Lower leg skin (tissue), 4 donors: ENCODE measurements at places on chromosomes 5 and 9. TPM values are rescaled to one million over a fixed set of nuclear protein-coding genes. Genes with fewer than 3 reads are reported as not detected.

- no peak for DNase-seq
Measured at GRCh38 chr9:33029231-33029786, 4.2 kb downstream of the DNAJA1 start.

DNA sequence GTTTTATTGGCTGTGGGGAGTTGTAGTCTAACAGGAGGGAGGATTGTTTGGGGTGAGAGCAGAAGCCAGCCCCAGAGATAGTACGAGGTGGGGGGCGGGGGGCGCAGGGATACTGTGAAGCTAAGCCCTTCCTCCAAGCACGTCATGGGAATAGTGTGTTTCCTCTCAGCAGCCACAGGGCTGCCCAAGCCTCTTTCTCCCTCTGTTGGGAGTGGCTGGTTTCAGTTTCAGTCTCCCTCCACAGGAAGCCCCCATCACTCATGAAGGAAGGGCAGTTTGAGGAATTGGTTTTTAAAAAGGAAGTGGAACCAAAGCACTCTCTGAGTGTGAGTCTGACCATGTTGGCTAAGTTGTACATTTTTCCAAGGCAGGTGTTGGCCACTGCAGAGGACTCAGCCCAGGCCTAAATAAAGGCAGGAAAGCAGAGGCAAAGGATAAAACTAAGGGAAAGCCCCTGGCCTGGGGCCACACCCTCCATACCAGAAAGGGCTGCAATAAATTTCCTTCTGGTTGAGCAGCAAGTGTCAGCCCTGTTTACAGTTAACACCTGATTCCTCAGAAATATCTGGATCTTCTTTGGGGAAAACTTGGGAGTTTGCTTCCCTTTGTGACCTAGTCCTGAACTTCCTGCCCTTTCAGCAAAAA lies 3.2 kb downstream of the RAB24 start:
- peak; percentile 59 for DNase-seq

- DNase-seq, result no peak
Measured at GRCh38 chr5:118257066-118257465, 731.3 kb downstream of the DTWD2 start.

- DNase-seq, result no peak
Measured at GRCh38 chr5:53425687-53426511, 54.5 kb upstream of the FST start.

- no peak for DNase-seq
Measured at GRCh38 chr5:100576217-100576751, 41.1 kb downstream of the FAM174A start.

- no peak for DNase-seq
Measured at GRCh38 chr5:36365896-36366295, 64.2 kb upstream of the RANBP3L start.

DNA sequence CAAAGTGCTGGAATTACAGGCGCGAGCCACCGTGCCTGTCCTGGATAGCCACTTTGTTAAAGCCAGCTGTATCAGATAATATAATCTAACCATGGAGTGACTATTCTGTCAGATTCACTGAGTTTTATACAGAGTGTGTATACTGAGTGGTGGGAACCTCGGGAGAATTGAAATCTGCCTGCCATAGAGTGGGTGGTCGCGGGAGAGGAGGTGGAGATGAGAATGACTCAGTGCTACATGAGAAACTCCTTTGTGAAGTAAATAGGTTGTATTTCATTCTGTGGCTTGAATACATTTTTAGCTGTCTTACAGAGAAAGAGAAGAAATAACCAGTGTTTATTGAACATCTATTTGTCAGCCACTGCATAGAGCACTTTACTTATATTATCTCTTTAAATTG lies 26.4 kb downstream of the ATP6V0E1 start:
- peak; percentile 18 for DNase-seq

- no peak for DNase-seq
Measured at GRCh38 chr9:28841775-28842174, 1268.5 kb upstream of the C9orf72 start.

GRCh38 chr5:170290498-170290897 lies 7.1 kb downstream of the LCP2 start:
- DNase-seq, result no peak

TNFSF15 gene
- 0.26 TPM for total RNA-seq
